Amniotic epithelial cell (primary cell): ENCODE measurements at places on chromosomes 1 and 21.

DNA sequence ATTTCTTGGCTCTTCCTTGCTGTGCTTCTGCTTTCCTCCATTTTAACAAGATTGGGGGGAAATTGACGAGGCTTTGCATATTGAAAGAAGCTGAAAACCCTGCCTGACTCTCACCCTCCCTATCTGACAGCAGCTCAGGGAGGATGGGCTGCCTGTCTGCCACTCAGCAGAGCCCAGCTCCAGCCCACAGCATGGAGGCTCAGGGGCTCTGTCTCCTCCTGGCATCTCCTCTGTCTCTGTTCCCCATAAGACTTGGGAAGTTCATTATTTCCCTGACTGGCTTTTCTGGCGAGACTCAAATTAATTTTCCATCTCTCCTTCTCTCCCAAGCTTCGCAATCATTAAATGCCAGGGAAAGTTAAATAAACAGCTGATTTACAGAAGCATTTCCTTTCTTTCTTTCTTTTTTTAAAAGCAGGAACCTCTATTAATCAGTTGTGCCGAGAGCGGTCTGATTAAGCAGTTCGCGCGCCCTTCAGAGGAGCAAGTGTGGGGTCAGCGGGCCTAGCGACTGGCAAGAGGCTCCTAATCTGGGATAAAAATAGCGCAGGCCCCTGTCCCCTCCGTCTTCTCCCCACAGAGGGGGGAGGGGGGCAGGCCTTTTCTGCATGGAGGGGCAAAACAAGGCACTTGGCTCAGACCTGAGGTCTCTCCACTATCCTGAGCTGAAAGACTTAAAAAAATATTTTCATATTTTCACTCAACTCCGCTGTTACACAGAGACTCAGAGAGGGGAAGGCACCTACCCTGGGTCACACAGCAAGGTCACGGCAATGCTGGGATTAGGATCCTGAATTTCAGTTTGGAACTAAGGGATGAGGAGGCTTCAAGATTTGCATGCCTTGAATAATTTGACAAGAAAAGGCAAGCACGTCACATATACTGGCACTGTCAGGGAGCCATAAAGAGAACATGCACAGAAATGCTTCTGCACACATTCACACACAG, 170.4 kb downstream of the ACTL8 start:
- no peak for DNase-seq

DNA sequence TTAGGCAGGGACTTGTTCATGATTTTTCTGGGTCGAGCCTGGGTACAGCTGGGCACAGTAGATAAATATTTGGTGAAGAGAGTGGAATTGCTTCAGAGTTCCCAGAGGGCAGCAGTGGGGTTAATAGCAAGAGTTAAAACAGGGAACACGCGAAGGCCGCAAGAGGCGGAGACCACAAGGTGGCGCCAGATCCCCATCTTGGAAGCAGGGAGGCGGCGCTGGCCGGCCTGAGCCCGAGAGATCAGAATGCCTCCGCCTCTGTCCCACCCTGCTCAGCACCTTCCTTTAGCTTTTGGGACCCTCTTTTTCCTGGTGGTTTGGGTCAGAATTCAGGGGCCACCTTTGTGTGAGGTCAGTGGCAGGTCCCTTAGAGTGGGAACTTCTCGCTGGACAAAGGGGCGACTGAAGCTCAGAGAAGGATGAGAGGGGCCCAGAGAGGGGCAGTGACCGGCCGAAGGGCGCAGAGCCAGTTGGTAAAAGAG, 6.5 kb upstream of the PADI2 start:
- peak; percentile 58 for DNase-seq

- no peak for DNase-seq
Measured at GRCh38 chr1:247408100-247408499, 7.9 kb upstream of the NLRP3 start.

DNA sequence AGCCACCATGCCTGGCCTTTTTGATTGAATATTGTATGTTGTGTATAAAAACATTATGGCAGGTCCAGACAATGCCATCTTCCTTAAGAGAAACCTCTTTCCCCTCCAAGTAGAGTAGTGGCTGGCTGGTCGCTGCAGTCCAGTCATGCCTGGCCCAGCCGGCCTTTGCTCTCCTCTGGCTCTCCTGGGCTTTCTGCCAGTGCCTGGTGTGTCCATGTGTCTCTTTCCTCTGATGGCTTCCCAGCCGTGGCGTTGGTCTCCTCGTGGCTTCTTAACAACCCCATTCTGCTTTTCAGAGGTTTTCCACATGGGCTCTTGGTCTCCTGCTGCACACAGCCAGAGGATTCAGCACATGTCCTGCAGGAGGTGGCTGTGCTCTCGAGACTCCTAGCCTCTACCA, 58.7 kb downstream of the DIP2A start:
- DNase-seq = no peak

- peak; percentile 98 for DNase-seq
Measured at GRCh38 chr1:85578321-85579295, 2.0 kb upstream of the CCN1 start.

DNA sequence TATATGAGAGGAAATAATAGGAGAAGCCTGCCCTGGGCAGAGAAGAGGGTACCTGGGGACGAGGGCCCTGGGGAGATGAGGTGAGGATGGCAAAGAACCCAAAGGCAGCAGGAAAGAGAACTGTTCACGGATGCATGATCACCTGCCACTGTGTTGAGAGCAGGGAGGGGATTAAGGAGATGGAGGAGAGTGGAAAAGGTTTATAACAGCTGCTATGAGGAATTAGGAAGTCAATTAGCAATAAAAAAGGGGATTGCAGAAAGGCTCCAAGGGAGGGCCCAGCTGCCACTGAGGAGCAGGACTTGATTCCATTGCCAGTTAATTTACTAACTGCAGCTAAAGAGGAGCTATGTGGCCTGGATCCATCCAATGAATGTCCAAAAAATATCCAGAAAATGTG, 61.1 kb downstream of the GFI1 start:
- DNase-seq = no peak

GRCh38 chr1:31702836-31703404, 897 bp downstream of the COL16A1 start:
- no peak for DNase-seq

DNA sequence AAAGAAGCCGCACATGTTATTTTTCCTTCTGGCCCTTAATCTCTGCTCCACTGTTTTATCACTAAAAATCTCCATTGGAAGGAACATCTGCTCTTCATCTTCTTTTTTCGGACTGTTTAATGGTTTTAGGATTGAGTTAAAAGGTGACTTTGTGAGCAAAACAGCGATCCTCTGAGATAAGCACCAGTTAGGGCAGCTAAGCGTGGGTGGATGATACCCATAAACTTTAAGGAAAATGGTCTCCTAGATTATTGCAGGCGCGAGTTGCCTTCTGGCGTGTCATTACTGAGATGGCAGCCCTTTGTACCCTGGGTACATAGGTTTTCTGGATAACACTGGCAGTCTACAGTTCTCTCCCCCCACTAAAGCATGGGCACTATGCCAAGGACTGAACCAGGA, 44.0 kb upstream of the HMGB4 start:
- no peak for DNase-seq

GRCh38 chr1:195376190-195376589, 1232.0 kb downstream of the KCNT2 start:
- peak; percentile 14 for DNase-seq

GRCh38 chr1:71047635-71048607, at the start of gene PTGER3:
Gene PTGER3, minus strand, starts transcription at chr1:71047816. Its CDS starts 239 bp downstream, at chr1:71047577.
- no peak for DNase-seq

DNA sequence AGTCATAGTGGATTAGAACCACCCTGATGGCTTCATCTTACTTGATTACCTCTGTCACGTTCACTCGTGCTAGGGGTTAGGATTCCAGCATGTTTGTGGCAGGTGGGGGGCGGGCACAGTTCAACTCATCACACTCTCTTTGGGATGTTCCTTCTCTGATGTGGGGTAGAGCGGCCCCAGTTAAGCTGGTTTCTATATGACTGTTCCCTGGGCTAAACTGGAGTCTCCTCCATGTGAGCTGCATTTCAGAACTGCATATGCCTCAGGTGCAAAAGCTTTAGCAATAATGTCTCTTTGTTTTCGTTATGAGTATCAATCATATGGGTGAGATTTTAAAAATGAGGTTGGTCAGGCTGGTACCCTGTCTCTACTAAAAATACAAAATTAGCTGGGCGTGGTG, 393.2 kb downstream of the RPS6KC1 start:
- DNase-seq = no peak

DNA sequence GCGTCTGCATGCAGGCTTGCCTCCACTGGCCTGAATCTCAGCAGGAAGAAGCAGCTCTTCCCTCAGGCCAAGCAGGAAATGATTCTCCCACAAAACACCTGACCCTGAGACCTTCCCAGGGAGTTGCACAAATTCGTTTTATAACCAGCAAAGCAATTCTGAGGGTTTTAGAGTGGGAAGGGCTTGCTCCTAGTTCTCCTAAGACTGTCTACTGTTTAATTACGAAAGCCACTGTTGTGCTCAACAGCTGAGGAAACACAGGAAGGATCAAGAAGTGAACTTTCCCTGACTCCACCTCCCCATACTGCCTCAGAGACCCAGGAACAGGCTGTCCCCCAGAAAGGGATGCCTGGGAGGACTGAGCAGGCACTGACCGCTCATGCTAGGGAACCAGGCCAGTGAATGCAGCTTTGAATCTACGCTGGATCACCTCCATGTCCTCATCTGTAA, 37.0 kb upstream of the PUM1 start:
- peak; percentile 93 for DNase-seq

DNA sequence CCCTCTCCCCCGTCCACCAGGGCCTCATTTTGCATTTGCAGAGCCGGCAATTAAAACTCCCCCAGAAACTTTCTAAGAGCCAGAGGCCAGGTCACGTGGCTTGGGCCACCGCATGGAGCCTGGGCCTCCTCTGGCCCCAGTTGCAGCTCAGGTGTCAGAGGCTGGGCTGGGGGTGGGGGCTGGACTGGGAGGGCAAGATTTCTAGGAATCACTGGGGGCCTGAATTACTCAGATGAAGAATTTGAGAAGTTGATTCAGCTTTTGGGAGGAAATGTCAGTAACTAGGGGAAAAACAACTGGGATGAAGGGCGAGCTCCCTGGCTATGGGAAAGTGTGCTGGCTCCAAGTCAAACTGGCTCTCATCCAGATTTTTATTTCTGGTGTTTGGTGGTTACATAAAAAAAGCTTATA, 151.0 kb downstream of the CDC7 start:
- peak; percentile 55 for DNase-seq

- DNase-seq = no peak
Measured at GRCh38 chr1:203274603-203275381, 30.5 kb upstream of the BTG2 start.

DNA sequence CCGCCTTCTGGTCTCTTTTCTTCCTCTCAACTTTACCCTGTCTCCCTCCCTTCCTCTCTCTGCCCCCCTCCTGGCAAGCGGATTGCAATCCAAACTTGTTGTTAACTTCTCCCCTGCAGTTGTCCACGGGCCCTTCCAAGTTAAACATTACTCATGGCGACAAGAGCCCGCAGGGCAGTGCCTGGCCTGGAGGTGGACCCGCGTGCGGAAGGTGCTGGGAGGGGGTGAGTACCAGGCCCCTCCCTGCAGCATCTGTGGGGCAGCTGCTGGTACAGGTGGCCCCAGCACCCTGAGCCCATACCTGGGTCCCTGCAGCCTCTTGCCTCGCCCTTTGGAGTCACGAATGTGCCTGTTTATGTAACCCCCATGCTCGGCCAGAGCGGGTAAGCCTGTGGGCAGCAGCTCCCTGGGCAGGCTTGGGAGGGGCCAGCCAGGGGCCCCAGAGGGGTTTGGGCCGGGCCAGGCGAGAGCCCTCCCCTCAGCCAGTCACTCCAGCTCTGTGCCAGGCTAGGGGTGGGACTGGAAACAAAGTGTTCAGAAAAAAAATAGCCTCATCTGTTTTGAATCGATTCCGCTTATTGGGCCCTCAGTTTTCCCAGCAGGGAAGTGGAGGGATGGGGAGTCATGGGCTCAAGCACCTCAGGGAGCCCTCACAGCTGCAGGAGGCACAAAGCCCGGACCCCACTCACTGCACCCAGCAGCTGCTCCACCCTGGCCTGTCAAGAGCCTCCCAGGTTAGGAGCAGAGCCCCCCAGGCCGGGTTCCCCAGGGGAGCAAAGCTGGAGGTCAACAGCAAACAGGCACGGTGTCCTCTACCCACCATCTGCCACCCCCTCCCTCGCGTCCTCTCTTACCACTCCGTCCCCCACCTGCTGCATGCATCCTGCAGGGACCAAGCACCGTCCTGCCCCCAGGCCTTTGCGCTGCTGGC, 14.0 kb upstream of the FAAP20 start:
- peak; percentile 18 for DNase-seq

DNA sequence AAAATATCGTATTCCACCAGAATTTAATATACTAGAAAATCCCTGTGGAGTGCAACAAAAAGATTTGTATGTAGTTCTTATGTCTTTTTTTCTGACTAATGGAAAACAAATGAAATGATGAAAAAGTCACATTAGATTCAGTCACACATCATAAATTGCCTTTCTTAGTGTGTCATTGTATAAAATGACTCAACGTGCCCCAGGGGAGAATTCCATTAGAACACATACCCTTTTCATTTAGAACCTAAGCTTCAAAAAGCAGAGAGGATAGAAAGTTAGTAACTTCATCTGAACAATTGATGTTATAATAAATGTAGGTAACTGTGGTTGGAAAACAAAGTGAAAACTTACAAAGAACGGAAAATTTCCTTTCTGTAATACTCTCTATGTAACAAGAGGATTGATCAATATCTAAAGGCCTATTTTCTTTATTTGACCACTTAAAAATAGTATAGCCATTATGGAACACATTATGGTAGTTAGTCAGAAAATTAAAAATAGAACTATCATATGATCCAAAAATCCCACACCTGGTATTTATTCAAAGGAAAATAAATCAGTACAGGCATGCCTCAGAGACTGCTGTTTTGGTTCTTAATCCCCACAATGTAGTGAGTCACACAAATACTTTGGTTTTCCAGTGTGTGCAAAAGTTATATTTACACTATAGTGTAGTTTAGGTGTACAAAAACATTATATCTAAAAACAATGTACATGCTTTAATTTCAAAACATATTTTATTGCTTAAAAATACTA, 1016.1 kb downstream of the KCNT2 start:
- peak; percentile 45 for DNase-seq

GRCh38 chr1:94334764-94335163, 83.4 kb upstream of the ABCD3 start:
- DNase-seq = no peak

DNA sequence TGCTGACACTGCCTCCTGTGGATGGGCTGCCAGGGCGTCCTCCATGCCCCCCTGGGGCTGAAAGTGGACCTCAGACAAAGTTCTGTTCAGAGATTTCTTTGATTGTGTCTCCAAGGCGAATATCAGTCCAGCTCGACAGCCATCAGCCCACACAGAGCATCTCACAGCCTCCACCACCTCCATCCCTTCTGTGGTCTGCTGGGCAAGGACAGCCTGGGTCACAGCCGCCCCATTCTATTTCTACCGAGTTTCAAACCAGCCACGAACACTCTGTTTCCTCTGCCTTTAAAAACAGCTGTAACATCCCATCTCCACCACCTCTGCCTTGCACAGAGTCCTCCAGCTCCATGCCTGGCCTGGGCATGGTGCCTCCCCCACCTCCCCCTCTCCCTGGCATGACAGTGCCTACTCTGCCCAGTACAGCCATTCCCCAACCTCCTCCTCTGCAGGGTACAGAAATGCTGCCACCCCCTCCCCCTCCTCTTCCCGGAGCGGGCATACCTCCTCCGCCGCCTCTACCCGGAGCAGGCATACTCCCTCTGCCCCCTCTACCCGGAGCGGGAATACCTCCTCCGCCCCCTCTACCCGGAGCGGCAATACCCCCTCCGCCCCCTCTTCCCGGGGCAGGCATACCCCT, 115.5 kb downstream of the FMN2 start:
- DNase-seq = no peak
